Smooth muscle cell of the umbilical artery (primary cell): ENCODE measurements at places on chromosomes 7 and 10. TPM values are rescaled to one million over a fixed set of nuclear protein-coding genes. Genes with fewer than 3 reads are reported as not detected.

Gene SH2D4B
- under 0.01 TPM in 1 of 2 replicates, not detected in the other for total RNA-seq

Gene LIPF
- not detected in 2 replicates for total RNA-seq

Gene TMEM273
- not detected in 2 replicates for total RNA-seq

Gene MYH16
- under 0.01 and 0.32 TPM in 2 replicates for total RNA-seq

Gene TWIST1
- total RNA-seq: 24.9 and 41.6 TPM in 2 replicates

Gene OR13A1
- not detected in 2 replicates for total RNA-seq

Gene GPRIN2
- not detected in 2 replicates for total RNA-seq

Gene C10orf53
- not detected in 2 replicates for total RNA-seq

Gene IQUB
- total RNA-seq: 0.51 and 0.89 TPM in 2 replicates

Gene ARPC1B
- 395 and 544 TPM in 2 replicates for total RNA-seq

Gene TAS2R5
- 1.2 and 1.5 TPM in 2 replicates for total RNA-seq

Gene ZC3HAV1
- 26.4 and 38.8 TPM in 2 replicates for total RNA-seq

Gene USP54
- 9.8 and 11.8 TPM in 2 replicates for total RNA-seq

Gene PIK3AP1
- total RNA-seq: 0.88 and 0.89 TPM in 2 replicates

Gene CHST3
- 13.1 and 35.0 TPM in 2 replicates for total RNA-seq

Gene FOXP2
- 0.92 and 1.2 TPM in 2 replicates for total RNA-seq

Gene UCMA
- not detected in 2 replicates for total RNA-seq

Gene HMX2
- total RNA-seq: not detected in 2 replicates

Gene GALNT17
- not detected in 2 replicates for total RNA-seq

Gene KAT6B
- total RNA-seq: 23.8 and 24.2 TPM in 2 replicates

Gene MCM10
- 0.89 and 7.2 TPM in 2 replicates for total RNA-seq

Gene TMEM196
- not detected in 2 replicates for total RNA-seq

Gene PLEKHS1
- total RNA-seq: not detected in 2 replicates

Gene NODAL
- not detected in 2 replicates for total RNA-seq

Gene ADRA2A
- not detected in 2 replicates for total RNA-seq

Gene ARHGAP22
- 31.8 and 196 TPM in 2 replicates for total RNA-seq

Gene DTX2
- 5.0 and 8.0 TPM in 2 replicates for total RNA-seq

Gene CHN2
- 0.28 and 1.5 TPM in 2 replicates for total RNA-seq

Gene TMEM236
- total RNA-seq: under 0.01 and 0.23 TPM in 2 replicates

Gene STN1
- 36.8 and 37.9 TPM in 2 replicates for total RNA-seq

Gene LEP
- total RNA-seq: not detected in 2 replicates

Gene CALU
- total RNA-seq: 2,586 and 2,792 TPM in 2 replicates
